Stimulated activated memory B cell treated with anti-CD40 and anti-IgM and Interleukin-4, amounts not matched to agents 10 μg/mL and 1 μg/mL and 100 μg/mL, for 72 hours (primary cell): ENCODE measurements at places on chromosomes 3 and 15.

- ATAC-seq: peak; percentile 58
These were observed 12.4 kb upstream of the RAB11A start for GRCh38 chr15:65856821-65857455.

DNA sequence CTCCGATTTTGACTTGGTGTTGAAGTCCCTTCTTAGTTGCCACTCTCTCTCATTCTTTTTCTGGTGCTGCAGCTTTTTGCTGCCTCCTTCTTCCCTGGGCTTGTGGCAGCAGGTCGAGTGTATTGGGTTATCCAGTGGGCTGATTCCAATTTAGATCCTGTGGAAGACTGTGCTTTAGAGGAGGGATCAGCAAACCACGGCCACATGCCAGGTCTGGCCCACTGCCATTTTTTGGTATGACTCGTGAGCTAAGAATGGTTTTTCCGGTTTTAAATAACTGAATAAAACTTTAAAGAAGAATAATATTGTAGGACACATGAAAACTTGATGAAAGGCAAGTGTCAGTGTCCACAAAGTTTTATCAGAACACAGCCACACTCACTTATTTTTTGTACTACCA is 330.5 kb downstream of the ROBO2 start:
- ATAC-seq: no peak

DNA sequence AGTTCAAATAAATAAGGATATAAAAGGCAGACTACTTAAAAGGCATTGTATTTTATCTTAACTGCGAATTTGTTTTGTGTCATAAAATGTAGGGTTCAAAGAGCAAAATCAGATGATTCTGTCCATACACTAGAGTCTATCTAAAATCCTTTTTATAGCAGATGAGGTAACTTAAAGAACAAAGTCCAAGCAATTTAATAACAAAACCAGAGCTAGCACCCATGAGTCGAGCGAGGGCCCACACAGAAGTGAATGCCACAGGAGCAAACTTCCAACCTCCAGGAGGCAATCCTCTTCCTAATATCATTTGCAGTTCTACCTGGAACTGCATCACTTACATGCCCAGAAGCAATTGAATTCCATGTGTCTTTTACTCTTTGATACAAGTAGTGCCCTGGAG is 35.4 kb upstream of the KBTBD8 start:
- no peak for ATAC-seq

DNA sequence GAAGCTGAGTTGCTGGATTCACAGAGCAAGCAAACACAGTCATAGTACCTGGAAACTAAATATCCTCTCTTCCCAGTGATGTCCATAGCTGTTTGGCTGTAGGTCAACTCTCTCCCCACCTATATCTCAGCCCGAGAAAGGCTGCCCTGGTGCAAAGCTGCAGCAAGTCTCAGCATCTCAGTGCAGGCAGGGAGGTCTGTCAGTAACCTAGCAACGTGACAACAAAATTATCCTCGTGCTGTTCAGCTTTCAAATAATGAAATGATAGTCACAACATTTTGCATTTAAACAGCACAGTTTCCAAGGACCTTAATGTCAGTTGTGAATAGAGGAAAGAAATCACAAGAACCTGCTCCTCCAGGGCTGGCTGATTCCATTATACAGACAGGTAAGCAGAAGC is 83.6 kb downstream of the CHST2 start:
- no peak for ATAC-seq

- no peak for ATAC-seq
These were observed 6.9 kb downstream of the SLC38A3 start for GRCh38 chr3:50211930-50212329.

GRCh38 chr15:43771816-43772215 is 5.0 kb downstream of the ELL3 start:
- no peak for ATAC-seq

DNA sequence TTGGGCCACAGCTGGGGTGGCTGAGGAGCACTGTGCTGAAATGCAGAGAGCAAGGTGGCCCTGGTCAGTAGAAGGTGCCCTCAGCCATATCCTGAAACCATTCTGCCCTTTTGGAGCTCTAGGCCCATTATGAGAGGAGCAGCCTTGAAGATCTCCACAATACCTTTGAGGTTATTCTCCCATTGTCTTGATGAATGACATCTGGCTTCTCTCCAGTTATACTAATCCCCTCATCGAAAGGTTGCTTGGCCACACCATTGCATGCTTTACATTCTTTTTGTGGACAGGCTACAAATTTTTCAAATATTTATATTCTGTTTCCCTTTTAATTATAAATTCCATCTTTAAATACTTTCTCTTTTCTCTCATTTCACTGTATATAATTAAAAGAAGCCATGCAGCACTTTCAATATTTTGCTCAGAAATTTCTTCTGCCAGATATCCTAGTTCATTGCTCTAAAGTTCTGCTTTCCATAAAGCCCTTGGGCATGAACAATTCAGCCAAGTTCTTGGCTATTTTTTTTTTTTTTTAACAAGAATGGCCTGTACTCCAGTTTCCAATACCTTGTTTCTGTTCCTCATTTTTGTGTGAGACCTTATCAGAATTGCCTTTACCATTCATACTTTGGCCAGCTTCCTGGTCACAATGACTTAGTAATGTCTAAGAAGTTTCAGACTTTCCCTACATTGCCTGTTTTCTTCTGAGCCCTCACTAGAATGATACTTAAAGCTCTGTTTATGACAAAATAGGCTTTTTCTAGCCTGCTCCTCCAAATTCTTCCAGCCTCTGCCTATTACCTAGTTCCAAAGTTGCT is 138.9 kb upstream of the SGO1 start:
- ATAC-seq: peak; percentile 84

GRCh38 chr3:73068419-73068818 is 7.0 kb downstream of the EBLN2 start:
- ATAC-seq: no peak

DNA sequence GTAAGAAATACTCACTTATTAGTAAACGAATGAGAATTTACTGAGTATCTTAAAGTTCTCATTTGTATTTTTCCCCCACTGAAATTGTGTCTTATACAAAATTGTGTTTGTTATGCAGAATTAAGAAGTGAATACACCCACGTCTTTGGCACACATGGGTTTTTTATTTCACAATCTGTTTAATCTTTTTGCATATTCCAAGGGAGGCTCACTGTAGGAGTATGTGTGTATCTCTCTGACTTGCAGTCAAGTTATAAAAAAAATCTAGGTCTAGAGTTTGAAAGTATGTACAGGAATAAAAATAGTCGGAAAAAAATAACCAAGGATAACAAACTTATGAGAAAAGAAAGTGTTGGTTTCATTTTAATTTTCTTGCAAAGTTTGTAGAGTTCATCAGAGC is 255.2 kb downstream of the PDCD6IP start:
- no peak for ATAC-seq

GRCh38 chr3:133527081-133527715 is 46.3 kb upstream of the CDV3 start:
- ATAC-seq: no peak

DNA sequence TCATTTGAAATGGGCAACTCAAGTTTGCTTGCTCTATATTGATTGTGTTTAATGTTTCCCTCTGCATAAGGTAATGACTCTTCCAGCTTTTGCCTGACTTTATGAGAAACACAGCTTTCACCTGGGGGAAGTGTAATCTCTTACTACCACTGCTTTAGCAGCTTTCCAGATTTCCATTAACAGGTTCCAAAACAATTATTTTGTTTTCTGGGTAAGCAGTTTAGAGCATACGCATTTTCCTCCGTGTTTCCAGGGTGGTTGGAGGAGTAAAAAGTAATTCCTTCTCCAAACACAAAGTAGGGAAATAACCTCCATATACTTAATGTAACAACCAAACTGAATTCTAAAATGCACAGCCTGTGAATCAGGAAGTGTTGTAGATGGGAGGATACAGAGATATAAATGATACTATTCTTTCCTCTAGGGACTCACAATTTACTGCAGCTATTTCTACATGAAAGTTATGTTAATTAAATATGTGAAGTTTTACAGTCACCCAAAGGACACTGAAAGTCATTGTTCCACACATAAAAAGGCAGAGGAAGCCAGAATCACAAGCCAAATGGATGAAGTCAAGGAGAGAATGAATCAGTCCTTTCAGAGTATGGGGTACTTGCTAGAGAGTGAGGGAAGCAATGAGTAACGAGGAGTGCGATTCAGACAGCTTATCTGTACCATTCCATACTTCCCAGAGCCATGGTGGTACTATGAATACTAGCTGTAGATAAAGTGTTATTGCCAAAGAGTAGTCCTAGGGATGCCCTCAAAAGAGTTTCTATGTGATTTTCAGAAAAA is 16.6 kb downstream of the ST3GAL6 start:
- no peak for ATAC-seq

GRCh38 chr3:4413467-4413866 is 53.6 kb downstream of the SUMF1 start:
- ATAC-seq: no peak

GRCh38 chr3:156729460-156730179 is 55.2 kb downstream of the TIPARP start:
- no peak for ATAC-seq

GRCh38 chr3:42490243-42490642 is 12.2 kb upstream of the VIPR1 start:
- peak; percentile 99 for ATAC-seq

DNA sequence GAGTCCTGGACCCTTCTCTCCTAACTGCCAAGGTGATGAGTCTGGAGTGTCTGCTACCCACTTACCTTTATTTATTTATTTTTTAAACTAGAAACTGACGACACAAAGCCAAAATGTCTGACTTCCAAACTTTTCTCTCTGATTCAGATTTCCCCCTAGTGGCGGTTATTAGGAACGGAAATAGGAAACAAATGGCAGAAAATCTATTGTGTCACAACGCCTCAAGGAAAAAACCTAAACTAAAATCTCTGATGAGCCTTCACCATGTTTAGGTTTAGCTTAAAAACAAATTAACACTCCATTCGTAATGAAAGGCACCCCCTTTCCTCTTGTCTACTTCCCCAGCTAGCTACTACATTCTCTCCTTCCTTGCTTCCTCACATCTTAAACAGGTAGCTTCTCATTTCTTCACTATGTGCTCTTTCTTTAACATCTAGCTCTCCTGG is 94.0 kb upstream of the MEX3B start:
- ATAC-seq: no peak

DNA sequence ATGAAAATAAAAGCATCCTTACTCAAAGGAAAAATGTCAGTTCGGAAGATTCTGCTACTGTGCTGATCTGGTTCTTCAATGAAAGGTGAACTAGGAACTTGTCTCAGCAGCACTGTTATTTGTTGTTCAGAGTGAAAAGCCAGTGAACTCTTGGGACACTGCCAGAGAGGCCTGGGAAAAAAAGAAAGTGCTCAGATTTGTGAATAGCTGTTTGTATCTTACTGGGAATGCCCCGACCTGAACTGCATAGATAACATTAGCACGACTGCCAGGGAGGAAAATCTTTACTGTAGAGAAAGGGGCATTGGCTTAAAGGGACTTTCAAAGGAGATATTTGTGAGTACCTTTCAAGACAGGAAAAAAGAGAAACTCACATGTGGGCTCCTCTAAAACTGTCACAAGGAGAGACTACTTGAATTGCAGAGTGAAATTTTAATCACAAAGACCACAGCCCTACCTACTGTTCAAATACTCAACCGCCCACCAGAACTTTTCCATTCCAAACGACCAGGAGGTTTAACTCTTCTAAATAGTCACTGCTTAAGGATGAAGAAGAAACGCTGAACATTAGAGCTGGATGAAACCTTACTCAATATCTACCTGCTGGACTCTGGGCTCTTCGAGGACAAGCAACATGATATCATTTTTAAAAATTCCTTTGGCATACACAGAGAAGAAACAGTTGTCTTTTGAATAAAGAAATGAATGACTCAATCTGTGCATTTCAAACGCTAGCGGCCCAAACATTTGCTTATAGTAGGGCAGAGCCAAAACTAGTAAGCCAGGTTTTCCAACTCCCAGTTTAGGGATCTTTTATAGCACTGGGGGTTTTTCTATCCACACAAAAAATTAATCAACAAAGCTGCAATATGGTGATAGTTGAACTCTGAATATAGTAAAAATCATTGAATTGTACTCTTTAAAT is 13.4 kb downstream of the TAMM41 start:
- no peak for ATAC-seq

GRCh38 chr3:149967086-149967685 is 3.5 kb downstream of the PFN2 start:
- ATAC-seq: no peak

- no peak for ATAC-seq
These were observed 924.4 kb downstream of the IGSF11 start for GRCh38 chr3:118110211-118110610.

GRCh38 chr3:99967796-99968195 is 146.5 kb downstream of the FILIP1L start:
- no peak for ATAC-seq

GRCh38 chr3:4474683-4475490 is 7.8 kb upstream of the SUMF1 start:
- ATAC-seq: peak; percentile 95

DNA sequence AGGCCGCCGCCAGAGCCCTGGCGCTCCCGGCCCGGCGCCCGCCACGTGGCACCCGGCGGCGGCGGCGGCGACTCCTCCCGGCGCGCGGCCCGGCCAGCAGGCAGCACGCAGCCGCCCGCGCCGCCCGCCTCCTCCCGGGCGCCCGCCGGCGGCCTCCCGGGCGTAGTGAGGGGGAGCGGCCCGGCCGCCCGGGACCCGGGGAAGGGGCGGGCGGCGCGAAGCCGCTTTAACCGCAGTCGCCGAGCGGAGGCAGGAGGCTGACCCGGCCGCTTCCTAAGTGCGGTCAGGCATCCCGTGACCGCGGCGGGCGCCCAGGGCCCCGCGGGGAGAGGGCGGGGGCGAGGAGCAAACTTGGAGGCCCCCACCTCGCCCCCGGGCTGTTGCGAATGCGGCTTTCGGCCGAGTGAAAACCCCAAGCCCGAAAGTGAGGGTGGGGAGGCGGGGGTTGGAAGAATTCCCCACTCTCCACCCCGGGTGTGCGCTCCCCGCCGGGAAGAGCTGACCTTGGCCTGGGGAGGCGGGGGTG is 1.7 kb upstream of the HES1 start:
- ATAC-seq: peak; percentile 51

DNA sequence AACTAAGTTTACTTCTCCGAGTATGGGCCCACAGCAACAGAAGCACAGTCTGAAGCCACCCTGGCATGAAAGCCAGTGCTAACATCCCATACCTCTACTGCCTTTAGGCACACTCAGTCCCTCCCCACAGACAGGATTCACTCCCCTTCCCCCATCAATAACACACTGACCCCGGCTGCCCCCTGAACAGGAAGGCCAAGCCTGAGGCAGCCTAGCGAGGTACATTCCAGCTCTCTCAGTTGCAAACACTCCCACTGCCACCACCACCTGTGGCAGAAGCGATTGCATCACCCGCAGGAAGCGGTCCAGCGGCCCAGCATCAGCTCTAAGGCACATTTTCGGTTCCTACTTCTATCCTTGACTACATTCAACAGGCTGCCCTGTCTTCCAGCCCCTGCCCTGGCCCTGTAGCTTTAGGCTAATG is 7.0 kb upstream of the BMF start:
- peak; percentile 97 for ATAC-seq

GRCh38 chr3:176633511-176633910 is 563.8 kb downstream of the TBL1XR1 start:
- ATAC-seq: no peak

- no peak for ATAC-seq
These were observed 33.9 kb downstream of the DET1 start for GRCh38 chr15:88512601-88513000.

GRCh38 chr15:101250873-101251829 is 697 bp downstream of the CHSY1 start:
- ATAC-seq: peak; percentile 75
